ENCODE measurements at places on chromosomes 16 and 17.

DNA sequence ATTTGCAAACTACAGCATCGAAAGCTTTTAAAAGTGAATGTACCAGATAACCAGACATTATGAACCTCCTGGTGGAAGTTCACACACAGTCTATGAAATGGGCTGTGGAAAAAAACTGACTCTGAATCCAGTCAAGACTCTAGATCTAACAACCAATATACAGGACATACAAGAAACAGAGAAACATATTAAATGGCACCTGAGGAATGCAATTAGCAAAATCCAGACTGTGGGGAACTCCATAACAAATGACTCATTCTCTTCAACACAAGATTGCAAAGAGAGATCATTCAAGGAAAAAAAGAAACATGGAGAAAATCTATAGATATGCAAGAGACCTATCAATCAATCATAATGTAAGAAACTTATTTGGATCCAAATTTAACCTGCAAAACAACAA lies 119.0 kb downstream of the MYO1D start:
- DNase-seq = no peak
- H3K4me3 ChIP-seq = no peak overlapping the region
- peaks cover 9% of the 10 kb centered on the region for H3K4me1 ChIP-seq
- H3K27me3 ChIP-seq = no peaks in the 10 kb centered on the region
- H3K36me3 ChIP-seq = no peaks in the 10 kb centered on the region

DNA sequence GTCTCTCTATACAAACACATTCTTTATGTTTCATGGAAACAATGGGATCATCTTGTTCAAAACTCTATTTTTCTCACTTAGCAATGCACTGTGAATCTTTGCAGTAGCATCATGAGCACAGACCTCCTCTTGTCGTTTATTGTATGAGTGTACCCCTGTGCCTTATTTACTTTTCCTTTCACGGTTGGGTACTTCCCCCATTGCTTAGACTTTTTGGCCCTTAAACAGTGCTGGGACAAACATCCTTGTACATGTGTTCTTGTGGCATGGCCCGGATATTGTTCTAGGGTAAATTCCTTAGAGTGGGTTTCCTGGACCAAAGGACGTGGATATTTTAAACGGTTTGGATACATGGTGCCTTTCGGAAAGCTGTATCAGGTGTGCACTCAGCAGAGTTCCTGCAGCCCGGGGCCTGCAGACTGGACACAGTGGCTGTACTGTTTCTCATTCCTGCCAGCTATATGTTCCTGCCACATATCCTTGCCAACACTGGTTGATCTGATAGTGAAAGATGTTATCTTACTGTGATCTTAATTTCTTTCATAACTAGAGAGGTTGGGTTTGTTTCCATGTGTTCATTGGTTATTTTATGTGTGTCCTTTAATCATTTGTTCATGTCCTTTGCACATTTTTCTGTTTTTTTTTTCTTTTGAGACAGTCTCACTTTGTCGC lies 111.1 kb downstream of the OR1D5 start:
- DNase-seq = no peak
- no peaks in the 10 kb centered on the region for H3K36me3 ChIP-seq
- peaks cover 10% of the 10 kb centered on the region for H3K4me1 ChIP-seq
- H3K27me3 ChIP-seq = peaks cover 17% of the 10 kb centered on the region
- H3K27ac ChIP-seq = no peak overlapping the region

- H3K36me3 ChIP-seq = no peaks in the 10 kb centered on the region
- no peaks in the 10 kb centered on the region for H3K4me1 ChIP-seq
- no peaks in the 10 kb centered on the region for H3K27me3 ChIP-seq
- no peak overlapping the region for H3K27ac ChIP-seq
- no peak for DNase-seq
Observed at GRCh38 chr16:72974142-72974769, 73.7 kb downstream of the ZFHX3 start.

DNA sequence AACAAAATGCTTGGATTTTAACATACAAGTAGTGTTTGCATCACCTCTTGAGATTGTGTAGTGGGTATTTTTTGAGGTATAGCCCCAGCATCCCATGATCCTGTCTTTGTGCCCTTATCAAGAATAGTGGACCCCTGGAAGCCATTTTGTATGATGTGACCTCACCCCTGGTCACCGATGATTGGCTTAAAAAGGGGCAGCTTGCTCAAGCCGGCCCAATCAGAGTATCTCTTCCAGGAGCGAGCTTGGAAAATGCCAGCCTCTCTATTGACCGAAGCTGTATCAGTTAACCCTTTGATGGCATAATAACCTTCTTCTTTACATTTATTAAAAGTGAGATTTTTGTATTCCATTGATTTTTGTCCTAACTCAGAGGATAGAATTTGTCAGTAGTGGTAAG lies 55.5 kb upstream of the FAM20A start:
- peak; percentile 21 for DNase-seq
- no peak overlapping the region for H3K27ac ChIP-seq
- H3K4me3 ChIP-seq = no peak overlapping the region
- H3K4me1 ChIP-seq = no peaks in the 10 kb centered on the region
- no peaks in the 10 kb centered on the region for H3K36me3 ChIP-seq
- H3K27me3 ChIP-seq = peaks cover 7% of the 10 kb centered on the region

DNA sequence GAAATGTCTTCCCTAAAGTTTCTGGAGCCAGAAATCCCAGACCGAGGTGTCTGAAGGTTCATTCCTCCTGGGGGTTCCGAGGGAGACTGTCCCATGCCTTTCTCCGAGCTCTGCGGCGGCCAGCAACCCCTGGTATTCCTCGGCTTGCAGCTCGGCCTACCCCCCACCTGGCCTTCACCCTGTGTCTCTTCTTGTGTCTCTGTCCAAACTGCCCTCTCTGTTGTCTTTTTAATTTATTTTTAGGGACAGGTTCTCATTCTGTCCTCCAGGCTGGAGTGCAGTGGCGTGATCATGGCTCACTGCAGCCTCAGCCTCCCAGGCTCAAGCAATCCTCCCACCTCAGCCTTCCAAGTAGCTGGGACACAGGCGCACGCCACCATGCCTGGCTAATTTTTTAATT lies 211.7 kb downstream of the SEC14L1 start:
- H3K4me3 ChIP-seq = no peak overlapping the region
- no peaks in the 10 kb centered on the region for H3K36me3 ChIP-seq
- no peak for DNase-seq
- peaks cover 3% of the 10 kb centered on the region for H3K27me3 ChIP-seq

DNA sequence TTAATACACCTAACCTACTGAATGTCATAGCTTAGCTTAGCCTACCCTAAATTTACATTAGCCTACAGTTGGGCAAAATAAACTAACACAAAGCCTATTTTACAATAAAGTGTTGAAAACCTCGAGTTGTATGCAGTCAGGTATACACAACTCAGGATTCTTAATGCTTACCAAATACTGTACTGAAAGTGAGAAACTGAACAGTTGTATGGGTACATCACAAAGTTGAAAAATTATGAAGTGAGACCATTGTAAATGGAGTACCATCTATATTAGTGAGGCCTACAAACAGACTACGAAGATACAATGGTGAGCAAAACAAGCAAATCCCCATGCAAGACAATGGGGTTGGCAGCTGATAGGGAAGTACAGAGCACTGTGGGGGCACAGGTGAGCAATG lies 79.7 kb downstream of the VAT1L start:
- peaks cover 9% of the 10 kb centered on the region for H3K4me1 ChIP-seq
- H3K27me3 ChIP-seq = peaks cover 2% of the 10 kb centered on the region
- H3K4me3 ChIP-seq = no peak overlapping the region
- no peaks in the 10 kb centered on the region for H3K36me3 ChIP-seq
- H3K27ac ChIP-seq = no peak overlapping the region
- no peak for DNase-seq

DNA sequence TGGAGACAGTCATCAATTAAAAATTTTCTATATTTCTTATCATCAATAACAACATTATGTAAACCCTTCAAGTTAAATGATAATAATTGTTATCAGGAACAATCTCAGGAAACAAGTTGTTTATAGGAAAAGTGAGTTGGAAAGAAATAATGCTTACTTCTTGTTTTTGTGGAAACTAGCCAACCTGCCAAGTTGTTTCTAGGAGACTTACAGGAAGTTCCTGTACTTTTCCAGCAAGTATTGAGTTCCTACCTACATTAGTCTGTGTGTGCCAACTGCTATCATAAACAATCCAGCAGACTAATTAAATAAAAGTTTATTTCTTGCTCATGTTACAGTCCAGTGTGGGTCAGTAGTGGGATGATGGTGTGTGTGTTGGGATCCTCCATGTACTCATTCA lies 1.6 kb upstream of the CCL14 start:
- DNase-seq = no peak
- H3K27me3 ChIP-seq = peaks cover 14% of the 10 kb centered on the region
- H3K27ac ChIP-seq = no peak overlapping the region
- no peak overlapping the region for H3K4me3 ChIP-seq
- no peaks in the 10 kb centered on the region for H3K4me1 ChIP-seq

DNA sequence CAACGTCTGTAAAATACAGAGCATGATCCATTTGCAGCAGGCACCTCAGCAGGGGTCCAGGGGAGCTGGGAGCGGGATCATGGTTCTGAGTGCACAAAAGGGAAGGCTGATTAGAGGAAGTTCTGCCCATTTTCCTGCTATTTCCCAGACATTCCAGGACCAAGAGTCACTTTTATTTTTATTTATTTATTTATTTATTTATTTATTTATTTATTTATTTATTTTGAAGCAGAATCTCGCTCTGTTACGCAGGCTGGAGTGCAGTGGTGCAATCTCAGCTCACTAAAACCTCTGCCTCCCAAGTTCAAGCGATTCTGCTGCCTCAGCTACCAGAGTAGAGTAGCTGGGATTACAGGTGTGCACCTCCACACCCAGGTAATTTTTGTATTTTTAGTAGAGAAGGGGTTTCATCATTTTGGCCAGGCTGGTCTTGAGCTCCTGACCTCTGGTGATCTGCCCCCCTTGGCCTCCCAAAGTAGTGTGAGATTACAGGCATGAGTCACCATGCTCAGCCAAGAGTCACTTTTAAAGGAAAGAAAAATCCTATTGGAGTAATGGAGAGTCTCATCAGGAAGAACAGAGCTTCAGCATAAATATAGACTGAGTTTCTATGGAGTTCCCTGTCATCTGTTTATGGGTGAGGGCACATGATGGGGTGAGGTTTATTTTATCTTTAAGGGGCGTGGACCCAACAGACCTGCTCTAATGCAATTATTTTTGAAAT lies 355.2 kb downstream of the HAPSTR1 start:
- H3K27ac ChIP-seq = no peak overlapping the region
- no peaks in the 10 kb centered on the region for H3K27me3 ChIP-seq
- H3K4me1 ChIP-seq = no peaks in the 10 kb centered on the region
- no peak overlapping the region for H3K4me3 ChIP-seq
- no peaks in the 10 kb centered on the region for H3K36me3 ChIP-seq

DNA sequence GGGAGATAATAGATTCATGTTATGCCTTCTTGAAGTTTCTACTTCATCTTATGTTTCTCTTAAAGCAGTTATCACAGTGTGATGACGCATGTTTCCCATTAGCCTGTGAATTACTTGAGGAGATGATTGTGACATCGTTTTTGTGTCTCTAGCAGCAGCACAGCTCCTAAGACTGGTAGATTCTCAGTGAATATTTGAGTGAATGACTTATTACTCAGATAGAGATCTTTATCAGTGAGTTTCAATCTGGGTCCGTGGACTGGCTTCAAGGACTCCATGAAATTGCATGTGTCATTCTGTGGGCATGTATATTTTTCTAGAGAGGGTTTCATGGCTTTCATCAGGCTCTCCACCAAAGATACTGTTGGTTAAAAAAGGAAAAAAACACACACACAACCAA lies 29.9 kb downstream of the YPEL2 start:
- peak overlapping the region; percentile 80 for H3K4me3 ChIP-seq
- peak overlapping the region; percentile 96 for H3K27ac ChIP-seq
- H3K36me3 ChIP-seq = peaks cover 27% of the 10 kb centered on the region
- H3K27me3 ChIP-seq = no peaks in the 10 kb centered on the region

GRCh38 chr16:450385-450784 lies 24.9 kb downstream of the RAB11FIP3 start:
- peaks cover 4% of the 10 kb centered on the region for H3K4me1 ChIP-seq
- no peaks in the 10 kb centered on the region for H3K36me3 ChIP-seq
- DNase-seq = no peak
- no peak overlapping the region for H3K4me3 ChIP-seq
- H3K27me3 ChIP-seq = no peaks in the 10 kb centered on the region
- no peak overlapping the region for H3K27ac ChIP-seq

- H3K27me3 ChIP-seq = no peaks in the 10 kb centered on the region
- no peak overlapping the region for H3K27ac ChIP-seq
- peaks cover 30% of the 10 kb centered on the region for H3K4me1 ChIP-seq
Observed at GRCh38 chr16:84088695-84089395, 27.9 kb downstream of the MBTPS1 start.

- H3K27ac ChIP-seq = no peak overlapping the region
- H3K4me3 ChIP-seq = no peak overlapping the region
- H3K27me3 ChIP-seq = peaks cover 8% of the 10 kb centered on the region
Observed at GRCh38 chr17:36682773-36683172, 81.4 kb downstream of the MRM1 start.

DNA sequence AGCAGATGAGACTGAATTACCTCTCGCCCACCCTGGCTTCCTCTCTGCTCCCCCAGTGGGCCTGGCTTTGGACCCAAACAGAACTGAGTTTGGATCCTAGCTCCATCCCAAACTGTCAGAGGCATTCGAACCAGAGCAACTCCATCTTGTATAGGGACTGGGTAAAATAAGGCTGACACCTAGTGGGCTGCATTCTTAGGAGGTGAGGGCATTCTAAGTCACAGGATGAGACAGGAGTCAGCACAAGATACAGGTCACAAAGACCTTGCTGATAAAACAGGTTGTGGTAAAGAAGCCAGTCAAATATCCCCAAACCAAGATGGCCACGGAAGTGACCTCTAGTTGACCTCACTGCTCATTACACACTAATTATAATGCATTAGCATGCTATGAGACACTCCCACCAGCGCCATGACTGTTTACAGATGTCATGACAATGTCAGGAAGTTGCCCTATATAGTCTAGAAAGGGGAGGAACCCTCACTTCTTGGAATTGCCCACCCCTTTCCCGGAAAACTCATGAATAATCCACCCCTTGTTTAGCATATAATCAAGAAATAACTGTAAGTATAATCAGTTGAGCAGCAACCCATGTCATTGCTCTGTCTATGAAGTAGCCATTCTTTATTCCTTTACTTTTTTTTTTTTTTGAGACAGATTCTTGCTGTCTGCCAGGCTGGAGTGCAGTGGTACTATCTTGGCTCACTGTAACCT lies 44.4 kb downstream of the LYRM1 start:
- H3K27ac ChIP-seq = peak overlapping the region; percentile 67
- no peaks in the 10 kb centered on the region for H3K27me3 ChIP-seq

All from activated CD4-positive, alpha-beta T cell treated with anti-CD3 and anti-CD28 coated beads, Interleukin-2, amount 10 ng/mL, durations not matched to agents 24 days and 14 days (primary cell).